ENCODE measurements at places on chromosomes 4 and X. TPM values are rescaled to one million over a fixed set of nuclear protein-coding genes. Genes with fewer than 3 reads are reported as not detected.

ITM2A gene
- total RNA-seq, result not detected

PTCHD1 gene
- total RNA-seq, result not detected

GAGE12E gene
- total RNA-seq, result not detected

SPANXN4 gene
- total RNA-seq, result not detected

DRP2 gene
- 0.21 TPM for total RNA-seq

WDR17 gene
- 2.0 TPM for total RNA-seq

ESX1 gene
- not detected for total RNA-seq

All from A549 treated with RU486 at 1 μM for 4 hours (cell line).